Fibroblast of upper back skin (primary cell): ENCODE measurements at places on chromosomes 2 and 18.

DNA sequence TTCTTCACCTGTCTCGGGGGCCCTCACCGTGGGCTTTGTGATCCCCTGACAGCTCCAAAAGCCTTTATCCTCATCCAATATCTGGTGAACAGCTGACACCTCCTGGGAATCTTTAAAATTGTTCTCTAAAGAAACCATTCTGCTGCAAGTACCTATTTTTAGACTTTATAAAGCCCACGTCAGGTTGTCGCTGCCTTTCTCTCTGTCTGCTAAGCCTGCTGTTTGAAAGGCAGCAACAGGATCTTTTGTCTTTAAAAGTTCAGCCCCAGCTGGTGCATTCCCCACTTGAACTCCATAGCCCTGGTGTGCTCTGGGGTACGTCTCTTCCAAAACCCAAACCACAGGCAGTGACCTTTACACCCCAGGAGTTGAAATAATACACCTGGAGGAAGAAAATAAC is 145.0 kb downstream of the NEDD4L start:
- DNase-seq: no peak

GRCh38 chr2:102306125-102306524 is 5.2 kb upstream of the IL1RL1 start:
- DNase-seq: no peak

- DNase-seq: no peak
These were observed 1695.8 kb upstream of the PIK3C3 start for GRCh38 chr18:40259115-40259835.

DNA sequence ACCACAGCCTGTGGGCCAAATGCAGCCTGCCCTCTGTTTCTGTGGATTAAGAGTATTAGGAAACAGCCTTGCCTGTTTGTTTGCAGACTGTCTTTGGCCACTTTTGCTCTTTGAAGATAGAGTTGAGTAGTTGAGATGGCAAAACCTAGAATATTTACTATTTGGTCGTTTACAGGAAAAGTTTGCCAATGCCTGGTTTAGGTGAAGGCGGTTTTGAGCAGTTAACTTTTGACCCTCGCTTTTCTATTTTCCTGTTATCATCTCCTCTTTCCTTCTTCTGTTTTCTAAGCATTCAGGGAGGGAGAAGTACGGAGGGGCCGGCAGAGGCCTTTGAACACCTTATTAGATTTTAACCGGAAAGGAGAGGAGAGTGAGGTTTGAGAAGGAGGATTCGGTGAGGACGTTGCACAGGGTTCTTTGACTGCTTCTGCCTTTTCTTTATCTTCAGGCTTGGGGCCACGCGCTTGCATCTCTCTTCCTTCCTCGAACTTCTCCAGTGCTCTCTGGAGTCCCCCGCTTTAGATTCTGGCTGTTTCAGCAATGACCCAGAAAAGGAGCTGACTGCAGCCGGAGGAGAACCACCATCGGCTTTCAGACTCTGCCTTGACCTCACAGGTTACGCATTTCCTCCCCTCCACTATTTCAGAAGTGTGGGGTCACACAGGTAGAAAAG is 39.2 kb downstream of the IL1R2 start:
- no peak for DNase-seq

- no peak for DNase-seq
These were observed 105.1 kb upstream of the HS6ST1 start for GRCh38 chr2:128423788-128424165.

- DNase-seq: no peak
These were observed 120.3 kb downstream of the PXDN start for GRCh38 chr2:1623906-1624445.

- no peak for DNase-seq
These were observed 324.6 kb downstream of the HRH4 start for GRCh38 chr18:24785019-24785418.

GRCh38 chr2:110791435-110791834 is 59.1 kb downstream of the ACOXL start:
- DNase-seq: no peak

DNA sequence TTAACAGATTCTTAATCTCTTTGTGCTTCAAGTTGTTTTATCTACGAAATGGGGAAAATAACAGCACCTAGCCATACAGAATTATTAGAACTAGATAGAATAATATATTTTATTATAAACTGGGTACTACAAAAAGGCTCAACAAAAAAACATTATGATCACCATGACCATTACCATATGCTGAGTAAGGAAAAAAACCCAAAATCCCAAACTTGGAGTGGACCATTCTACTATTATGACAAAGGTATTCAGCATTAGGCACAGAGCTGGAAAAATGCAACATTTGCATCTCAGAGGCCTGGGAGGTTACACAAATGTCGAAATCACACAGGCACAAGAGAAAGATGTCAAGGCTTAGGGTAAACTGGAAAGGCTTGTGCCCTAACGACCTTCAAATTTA is 162.8 kb downstream of the SRBD1 start:
- DNase-seq: no peak

DNA sequence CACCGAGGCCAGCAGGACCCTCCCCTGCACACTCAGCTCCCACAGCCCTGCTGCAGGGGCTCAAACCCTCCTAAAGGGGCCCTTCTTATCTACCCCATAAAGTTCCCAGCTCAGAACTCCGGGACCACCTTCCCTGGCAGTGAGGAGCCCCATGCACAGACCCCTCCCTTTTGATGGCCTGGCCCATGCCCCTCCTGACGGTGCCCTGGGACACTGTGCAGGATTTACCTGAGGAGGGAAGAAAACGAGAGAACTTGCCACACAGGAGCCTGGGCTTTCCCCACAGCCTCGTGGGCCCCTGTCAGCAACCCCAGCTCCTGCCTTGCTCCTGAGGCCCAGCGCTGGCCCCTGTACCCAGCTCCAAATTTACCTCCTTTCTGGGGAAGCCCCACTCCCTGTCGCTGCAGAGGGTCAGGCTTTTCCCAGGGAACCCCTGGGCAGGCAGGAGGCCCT is 206.3 kb upstream of the SALL3 start:
- DNase-seq: no peak

- no peak for DNase-seq
These were observed 116.2 kb upstream of the SOX11 start for GRCh38 chr2:5576015-5576414.

- DNase-seq: no peak
These were observed 15.5 kb upstream of the SRBD1 start for GRCh38 chr2:45626387-45627221.

- no peak for DNase-seq
These were observed 4.9 kb downstream of the CEBPZOS start for GRCh38 chr2:37201208-37201607.

DNA sequence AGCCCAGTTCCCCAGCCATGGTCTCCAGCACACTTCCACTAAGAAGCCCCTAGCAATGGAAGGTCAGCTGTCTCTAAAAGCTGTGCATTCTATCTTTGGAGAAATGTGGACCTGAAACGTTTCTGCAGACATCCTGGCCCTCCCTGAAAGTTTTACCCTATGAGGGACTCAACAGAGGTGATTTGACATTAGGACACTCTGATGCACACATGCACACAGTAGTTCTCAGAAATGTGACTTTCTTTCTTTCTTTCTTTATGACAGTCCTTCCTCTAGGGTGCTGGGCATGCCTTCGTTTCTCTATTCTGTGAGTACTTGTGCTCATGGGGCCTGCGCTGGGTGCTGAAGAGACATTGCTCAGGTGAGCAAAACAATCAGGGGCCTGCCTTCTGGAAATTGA is 857.3 kb downstream of the RNF144A start:
- no peak for DNase-seq

DNA sequence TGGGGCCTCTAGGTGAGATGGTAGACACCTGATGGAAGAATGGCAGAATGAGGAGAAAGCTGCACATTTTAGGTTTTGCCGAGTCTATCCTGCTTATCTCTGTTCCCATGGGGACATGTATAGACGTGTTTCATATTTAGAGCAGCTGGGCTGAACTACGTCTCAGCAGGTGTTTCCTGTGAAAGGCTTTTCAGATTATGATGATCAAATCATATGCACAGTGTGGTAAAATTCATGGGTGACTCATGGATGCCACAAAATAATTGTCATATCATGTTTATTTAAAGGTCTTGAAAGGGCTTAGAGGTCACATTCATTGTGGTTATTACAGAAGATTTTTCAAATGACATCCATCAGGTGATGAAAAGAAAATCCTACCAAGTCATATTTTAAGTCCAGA is 90.5 kb downstream of the ICOS start:
- peak; percentile 30 for DNase-seq

GRCh38 chr2:180524499-180524898 is 455.9 kb upstream of the UBE2E3 start:
- DNase-seq: no peak

- DNase-seq: no peak
These were observed 71.3 kb downstream of the TMEM18 start for GRCh38 chr2:605674-606608.

DNA sequence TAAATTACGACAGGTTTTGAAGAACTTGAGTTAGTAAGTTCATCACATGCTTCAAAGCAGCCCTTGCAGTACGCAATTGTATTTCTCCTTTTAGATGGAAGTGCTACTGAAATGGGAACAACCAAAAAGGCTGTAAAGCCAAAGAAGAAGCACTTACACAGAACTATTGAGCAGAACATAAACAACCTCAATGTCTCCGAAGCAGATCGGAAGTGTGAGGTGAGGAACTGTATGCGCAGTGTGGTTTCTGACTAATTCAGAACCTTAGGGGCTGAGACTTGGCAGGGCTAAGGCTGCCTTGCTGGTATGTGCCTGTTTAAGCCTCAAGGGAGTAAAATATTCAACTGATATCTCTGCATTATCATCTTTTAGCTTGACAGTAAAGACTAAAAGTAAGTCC is 8.4 kb downstream of the NCAPH start:
- DNase-seq: no peak

DNA sequence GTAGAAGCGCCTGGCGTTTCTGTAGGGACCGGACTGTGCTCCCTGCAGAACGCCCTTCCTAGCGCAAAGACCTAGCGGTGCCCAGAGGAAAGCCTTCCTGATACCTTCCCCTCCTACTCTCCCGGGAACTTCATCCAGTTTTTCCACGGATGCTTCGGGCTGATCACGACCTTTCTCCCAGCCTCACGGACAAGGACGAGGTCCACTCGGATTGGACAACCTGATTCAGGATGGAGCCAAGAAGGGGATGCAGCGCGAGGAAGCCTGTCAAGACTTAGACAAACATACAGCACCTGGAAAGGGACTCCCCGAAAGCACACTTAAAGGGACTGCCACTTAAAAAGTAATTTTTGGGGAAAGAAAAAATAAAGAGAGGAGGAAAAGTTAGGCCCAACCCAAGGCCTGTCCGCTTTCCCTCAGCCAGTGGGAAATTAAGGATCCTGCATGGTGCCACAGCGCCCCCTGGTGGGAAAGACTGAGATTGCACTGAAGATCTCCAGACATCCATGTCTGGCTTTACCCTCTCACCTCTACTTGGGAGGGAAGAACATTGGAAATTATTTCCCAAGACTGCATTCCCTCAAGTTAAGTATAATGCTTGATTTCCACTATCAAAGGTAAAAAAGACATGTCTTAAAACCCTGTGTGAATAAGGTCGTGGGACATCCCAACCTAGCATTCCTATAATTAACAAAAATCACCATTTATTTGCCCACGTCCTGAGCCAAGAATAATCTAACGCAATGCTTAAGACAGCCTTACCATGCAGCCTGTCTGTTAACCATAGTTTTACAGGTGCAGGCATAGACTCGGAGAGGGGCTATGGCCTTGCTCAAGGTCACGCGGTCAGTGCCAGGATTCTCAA is 13.4 kb upstream of the COPS8 start:
- DNase-seq: peak; percentile 60

DNA sequence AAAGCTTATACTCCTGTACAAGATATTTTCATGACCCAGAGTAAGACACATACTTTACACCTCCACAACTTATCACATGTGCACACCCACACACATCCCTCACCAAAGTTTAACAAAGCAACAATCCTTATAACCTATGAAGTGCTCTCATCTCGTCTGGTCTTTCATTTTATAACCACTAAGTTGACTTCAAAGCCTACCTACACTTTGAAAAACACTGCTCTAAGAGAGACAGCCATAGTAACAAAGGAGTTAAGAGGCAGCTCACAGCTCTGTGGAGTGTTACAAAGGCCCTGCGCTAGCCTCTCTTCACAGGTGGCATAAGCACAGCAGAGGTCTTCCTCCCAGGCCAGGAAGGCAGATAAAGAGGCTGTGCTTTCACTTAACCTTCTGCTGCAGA is 69.7 kb upstream of the TMEM200C start:
- no peak for DNase-seq

- no peak for DNase-seq
These were observed 278.8 kb downstream of the RND3 start for GRCh38 chr2:150208689-150209088.

- DNase-seq: no peak
These were observed 13.5 kb upstream of the STK17B start for GRCh38 chr2:196184921-196185320.

DNA sequence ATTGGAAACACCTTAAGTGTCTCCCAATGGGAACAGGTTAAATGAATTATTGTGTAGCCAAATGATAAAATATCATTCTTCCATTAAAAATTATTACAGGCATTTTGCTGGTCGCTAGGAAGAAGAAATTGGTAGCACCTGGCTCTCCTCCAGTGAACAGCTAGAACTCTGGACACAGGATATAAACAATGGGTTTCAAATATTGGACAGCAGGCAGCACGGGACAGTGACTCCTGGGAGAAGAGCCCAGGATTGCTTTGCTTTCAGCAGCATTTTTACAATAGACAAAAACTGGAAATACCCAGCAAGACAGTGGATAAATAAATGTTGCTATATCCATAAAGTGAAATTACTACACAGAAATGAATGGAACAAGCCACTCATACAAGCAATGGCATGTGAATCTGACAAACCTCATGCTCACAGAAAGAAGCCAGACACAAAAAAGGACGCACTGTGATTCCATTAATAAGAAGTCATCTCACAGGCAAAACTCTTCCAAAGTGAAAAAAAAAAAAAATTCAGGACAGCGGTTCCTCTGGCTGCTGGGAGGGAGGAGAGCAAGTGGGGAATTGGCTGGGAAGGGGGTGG is 50.5 kb downstream of the LAMA1 start:
- no peak for DNase-seq

DNA sequence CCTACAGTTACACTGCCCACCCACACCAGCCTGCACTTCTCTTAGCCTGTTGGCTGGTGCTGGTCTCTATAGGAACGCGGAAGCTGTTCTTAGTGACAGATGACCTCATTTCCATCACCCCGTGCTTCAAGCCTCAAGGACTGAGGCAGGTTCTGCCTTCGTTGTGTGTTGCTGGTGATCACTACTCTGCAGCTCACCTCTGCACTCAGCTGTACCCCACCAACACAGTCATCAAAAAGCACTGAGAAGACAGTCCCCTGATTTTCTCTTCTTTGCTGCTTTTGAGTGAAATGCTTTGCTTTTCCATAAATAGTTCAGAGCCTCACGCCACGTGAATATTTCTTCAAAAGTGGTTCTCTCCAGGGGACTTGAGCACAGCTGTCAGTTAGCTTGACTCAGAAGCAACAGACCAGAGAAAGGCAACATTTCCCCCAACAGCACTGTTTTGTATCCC is 225.7 kb upstream of the CCDC150 start:
- DNase-seq: peak; percentile 23
